ENCODE measurements at places on chromosomes 4 and X.

GRCh38 chr4:43339435-43339834, 446.9 kb downstream of the GRXCR1 start:
- DNase-seq = no peak

GRCh38 chrX:2840961-2841360, 12.2 kb downstream of the GYG2 start:
- no peak for DNase-seq

DNA sequence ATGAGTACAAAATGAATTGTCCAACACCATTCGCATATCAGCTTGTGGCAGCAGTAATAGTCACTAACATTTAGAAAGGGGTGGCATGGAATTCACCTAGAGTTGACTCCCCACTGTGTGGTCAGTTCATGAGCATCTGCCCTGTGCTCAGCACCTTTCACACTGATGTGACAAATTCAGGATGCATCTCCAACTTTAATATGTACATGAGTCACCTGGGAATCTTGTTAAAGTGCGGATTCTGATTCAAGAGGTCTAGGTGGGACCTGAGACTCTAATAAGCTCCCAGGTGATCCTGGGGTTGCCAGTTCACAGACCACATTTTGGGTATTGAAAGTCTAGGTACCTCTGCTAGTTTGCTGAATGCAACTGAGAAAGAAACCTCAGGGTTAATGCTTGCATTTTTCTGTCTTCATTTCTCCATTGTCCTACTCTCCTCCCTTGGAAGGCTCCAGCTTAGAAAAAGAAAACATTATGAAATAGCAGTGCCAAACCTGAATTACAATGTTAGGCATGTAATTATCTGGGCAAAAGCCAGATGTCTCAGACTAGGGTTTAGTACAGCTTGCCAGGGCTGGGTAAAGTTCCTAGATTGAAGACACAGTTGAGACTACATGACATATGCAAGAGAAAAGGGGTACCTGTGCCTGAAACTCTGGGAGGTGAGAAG, 32.7 kb downstream of the TMSB4X start:
- DNase-seq = no peak

GRCh38 chrX:111728096-111728495, 47.1 kb downstream of the ALG13 start:
- DNase-seq = no peak

DNA sequence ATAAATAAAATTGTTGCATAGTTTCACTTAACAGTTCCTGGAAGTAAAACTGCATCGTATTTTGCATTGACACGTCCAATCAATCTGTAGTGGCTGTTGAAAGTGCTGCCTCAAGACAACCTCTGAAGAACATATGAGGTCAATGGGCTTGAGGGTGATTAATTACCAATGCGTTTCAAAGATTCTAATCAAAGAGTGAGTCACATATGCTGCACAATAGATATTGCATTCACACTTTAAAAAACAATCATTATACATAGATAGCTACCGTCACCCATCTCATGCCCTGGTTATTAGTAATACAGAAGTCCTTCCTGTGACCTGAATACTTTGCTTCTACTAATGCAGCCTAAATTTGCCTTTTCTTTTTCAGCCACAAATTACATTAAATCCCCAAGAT, 743.3 kb upstream of the SLIT2 start:
- DNase-seq = no peak

- DNase-seq = no peak
These were observed 49.9 kb upstream of the SCRG1 start for GRCh38 chr4:173448608-173449379.

- no peak for DNase-seq
These were observed 119.7 kb downstream of the ATG4A start for GRCh38 chrX:108211301-108211700.

DNA sequence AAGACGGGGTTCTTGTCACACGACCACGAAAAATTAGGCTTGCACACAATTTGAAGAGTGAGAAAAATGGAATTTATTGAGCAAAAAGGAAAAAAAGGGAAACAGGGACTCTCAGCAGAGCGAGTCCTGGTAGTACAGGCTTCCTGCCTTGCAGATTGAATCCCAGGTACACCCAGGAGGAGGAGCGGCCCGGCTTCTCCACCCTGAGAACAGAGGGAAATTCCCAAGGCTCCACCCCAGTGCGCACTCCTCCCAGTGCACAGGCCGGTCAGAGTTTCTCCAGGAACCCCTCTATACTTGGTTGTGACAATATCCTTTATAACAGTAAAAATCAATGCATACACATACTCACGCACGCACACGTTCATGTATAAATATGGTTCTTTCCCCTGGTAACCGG, 22.0 kb downstream of the SLC4A4 start:
- DNase-seq = no peak

- no peak for DNase-seq
These were observed 446.3 kb downstream of the TRAM1L1 start for GRCh38 chr4:116639070-116639577.

DNA sequence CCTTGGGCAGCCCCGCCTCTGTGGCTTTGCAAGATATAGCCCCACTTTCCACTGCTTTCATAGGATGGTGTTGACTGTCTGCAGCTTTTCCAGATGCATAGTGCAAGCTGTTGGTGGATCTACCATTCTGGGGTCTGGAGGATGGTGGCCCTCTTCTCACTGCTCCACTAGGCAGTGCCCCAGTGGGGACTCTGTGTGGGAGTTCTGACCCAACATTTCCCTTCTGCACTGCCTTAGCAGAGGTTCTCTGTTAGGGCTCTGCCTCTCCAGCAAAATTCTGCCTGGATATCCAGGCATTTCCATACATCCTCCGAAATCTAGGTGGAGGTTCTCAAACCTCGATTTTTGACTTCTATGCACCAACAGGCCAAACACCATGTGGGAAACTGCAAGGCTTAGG, 153.7 kb downstream of the TBCK start:
- DNase-seq = no peak

DNA sequence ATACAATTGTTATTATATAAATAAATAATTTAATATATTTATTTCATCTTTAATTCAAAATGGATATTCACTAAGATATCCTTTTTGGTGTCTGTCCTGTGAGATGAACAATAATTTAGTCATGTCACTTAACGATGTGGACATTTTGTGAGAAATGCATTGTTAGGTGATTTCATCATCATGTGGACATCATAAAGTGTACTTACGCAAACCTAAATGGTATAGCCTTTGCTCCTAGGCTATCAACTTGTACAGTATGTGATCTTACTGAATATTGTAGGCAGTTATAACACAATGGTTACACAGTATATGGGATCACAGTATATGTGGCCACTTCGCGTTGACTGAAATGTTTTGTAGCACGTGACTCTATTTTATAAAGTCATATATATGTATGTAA, 20.2 kb upstream of the CHRNA9 start:
- DNase-seq = no peak

DNA sequence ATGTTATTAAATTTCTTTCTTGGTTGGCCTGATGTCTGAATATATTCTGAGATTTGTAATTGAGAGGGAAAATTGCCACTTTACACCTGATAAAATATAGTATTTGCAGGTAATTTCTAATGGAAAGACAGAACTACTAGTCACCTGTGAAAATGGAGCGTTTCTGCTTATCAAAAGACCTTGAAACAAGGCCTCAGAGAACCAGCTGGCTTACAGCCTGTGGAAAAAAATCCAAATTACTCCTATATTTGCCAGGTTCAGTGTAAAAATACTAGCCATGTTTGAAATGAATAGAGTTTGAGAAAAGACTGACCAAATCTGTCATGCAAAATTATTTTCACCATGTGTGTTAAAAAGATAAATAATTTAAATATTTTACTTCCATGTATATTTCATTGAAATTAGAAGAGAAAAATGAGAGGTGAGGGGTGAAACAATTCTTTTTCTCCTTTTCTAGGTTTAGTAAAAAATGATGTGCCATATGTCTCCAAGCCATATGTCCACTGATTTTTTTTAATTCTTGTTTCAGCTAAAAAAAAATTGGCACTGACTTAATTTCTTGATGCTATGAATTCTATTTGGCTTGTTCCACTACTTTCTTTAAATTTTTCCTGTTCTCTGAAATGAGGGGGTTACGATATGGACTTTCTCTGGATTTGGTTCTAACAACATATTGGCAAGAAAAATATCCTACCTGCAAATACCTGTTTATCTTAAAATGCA, 464.9 kb downstream of the GRXCR1 start:
- DNase-seq = no peak

DNA sequence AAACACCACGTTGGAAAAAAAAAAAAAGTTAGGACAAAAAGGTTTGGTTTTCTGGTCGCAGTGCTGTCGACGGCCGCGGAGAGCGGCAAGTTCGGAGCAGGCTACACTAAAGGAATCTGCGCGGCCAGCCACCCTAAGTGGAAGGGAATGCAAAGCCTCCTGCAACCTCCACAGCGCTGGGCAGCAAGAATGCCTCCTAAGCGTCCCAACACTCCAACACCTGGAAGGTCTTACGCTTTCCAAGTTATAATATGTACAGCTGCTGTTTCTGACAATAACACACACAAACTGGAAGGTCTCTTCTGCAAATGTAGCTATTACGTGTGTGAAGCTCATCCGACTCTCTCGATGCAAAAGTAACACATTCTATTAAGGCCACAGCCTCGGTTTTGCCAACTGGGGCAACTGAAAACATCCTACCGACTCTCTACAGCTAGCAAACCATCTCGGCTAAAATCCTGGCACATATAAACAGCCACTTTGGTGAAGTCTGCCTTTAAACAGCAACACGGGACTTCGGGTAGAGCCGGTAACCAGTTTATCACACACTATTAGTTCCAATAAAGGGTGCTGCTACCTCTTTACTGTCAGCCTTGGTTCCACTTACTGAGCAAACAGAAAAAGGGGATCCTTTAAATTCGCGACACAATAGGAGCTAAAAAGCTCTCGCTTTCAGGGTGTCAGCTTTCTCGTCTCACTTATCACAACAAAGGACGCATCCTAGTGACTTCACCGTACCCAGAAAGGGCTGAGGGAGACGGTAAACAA, 895 bp downstream of the SMIM14 start:
- peak; percentile 68 for DNase-seq

Data from right atrium auricular region (tissue), 2 donors.